Head of caudate nucleus (tissue), 42 donors: ENCODE measurements at places on chromosomes 3 and 15.

GRCh38 chr3:182983876-182984275 lies 3.5 kb upstream of the DCUN1D1 start:
- DNase-seq = no peak

DNA sequence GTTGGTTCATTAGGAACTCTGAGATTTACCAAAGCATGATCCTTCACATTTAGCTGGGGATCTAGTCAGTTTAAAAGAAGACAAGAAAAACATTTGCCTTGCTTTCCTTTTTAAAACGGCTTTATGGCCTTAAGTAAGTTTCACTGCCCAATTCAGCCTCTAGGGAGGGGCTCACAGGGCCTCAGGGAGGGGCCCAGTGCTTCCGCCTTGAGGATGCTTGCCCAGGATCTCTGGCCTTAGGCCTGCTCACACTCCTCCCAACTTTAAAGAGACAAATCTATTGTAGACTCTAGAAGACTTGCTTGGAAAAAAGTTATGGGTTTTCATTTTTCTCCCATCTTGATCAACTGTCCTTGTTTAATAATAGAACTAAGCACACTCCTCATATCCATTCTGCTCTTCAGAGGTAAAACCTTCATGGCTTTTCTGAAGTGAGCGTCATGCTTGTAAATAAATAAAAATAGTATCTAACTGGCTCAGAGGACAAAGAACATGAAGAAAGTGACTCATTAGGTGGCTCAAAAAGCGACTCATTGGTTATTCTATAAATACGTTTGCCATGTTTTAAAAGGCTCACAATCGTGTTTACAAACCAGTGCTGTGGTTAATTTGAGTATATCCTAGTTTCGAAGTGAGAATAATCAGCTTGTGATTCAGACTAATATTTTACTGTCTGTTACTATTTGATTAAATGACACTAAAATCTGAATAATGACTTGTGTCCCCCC lies 13.7 kb downstream of the PDHB start:
- DNase-seq = no peak

DNA sequence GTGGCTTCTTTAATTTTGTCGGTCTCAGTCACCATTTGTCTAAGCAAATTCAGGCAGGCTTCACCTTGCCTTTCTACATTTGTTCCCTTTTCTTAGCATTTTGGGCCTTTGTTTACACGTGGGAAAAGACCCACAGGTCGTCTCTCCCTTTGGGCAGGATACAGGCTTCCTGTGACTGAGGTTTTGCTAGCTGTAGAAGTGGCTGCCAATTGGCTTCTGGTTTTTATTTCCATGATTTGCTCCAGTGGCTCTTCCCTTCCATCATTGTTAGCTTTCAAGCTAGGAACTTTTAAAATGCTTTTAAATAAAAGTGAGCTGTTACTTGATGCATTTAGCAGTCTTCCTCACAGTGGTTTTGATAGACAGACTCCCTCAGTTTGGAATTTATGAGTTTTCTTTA lies 37.3 kb downstream of the MLH1 start:
- DNase-seq = no peak

GRCh38 chr15:56619887-56620286 lies 113.4 kb downstream of the ZNF280D start:
- DNase-seq = no peak

DNA sequence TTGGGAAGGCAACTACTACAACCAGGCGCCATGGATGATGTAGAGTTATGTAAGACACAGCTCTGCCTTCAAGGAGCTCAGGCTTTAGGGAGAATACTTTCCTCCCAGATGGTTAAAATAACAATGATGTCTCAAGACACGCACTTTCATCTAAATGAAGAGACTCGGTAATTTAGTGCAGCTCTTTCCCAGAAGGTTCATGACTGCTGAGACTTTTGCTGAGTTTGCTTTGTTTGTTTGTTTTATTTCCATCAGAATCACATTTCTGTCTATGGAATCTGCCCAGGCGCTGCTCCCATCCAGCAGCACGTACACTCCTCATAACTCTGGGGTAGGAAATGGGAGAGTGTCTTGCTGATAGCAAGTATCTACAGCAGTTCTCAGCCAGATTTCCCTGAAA lies 33.9 kb upstream of the MEX3B start:
- DNase-seq = no peak

GRCh38 chr15:62561059-62561519 lies 396.0 kb upstream of the C2CD4B start:
- DNase-seq = no peak

GRCh38 chr3:27326629-27327545 lies 42.3 kb downstream of the NEK10 start:
- DNase-seq = no peak

- no peak for DNase-seq
These were observed 150.9 kb downstream of the IMPG2 start for GRCh38 chr3:101169516-101169915.

- peak; percentile 29 for DNase-seq
These were observed 98.6 kb upstream of the ABHD17C start for GRCh38 chr15:80596521-80596976.

DNA sequence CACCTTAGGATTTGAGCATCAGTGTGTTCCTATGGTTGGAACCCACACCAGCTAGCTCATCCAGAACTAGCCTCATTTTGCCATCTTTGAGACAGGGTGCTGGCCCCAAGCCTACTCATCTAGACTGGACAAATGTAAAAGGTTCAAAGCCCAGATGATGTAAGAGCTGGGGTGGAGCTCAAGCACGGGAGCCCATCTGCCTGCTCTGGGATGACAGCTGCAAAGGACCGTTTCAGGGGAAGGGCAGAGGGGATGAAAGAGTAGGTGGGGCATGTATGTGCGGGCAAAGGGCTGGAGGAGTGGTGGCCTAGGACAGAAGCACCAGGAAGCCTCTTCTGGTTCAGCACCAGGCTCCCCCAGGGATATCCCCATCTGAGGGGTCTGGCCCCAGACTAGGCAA lies 15.8 kb downstream of the CLK3 start:
- no peak for DNase-seq

GRCh38 chr3:52973806-52974205 lies 72.1 kb downstream of the SFMBT1 start:
- no peak for DNase-seq

GRCh38 chr3:153372326-153372725 lies 210.3 kb downstream of the RAP2B start:
- DNase-seq = no peak

DNA sequence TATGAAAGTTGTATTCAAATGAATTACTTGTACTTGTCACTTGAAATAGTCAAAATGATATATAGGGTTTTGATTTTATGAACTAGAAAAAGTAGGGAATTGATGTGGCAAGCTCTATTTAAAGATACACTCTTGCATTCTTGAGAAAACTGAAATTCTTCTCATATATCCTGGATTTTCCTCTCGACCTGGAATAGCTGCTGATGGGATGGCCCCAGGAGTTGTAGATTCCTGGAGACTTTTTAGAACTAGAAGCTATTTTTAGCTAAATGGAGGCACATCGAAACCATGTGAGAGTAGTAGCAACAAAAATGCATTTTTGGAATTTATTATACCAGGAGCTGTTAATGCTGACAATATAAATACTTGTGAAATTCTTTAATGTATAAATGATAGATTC lies 125.9 kb downstream of the LEKR1 start:
- DNase-seq = no peak

DNA sequence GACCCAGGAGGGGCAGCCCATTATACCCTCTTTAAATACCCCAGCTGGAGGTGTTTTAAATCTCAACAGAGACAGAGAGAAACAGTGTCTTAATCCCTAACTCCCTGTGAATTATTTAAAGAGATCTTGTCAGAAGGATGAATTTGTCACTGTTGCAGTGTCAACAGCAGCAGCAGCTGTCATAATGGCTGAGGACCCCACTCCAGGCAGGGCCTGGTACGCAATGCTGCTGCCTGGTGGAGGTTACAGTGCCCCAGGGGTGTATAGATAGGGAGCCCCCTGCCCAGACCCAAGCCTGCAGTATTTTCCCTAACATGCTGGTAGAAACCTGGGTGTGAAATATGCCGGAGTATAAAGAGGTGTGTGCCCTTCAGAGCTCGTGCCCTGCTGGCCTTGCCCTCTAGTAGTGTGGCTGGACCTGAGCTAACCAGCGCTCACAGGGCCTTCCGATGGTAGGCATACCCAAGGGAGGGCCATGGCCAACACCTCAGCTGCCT lies 143.0 kb downstream of the EPHB1 start:
- DNase-seq = no peak

DNA sequence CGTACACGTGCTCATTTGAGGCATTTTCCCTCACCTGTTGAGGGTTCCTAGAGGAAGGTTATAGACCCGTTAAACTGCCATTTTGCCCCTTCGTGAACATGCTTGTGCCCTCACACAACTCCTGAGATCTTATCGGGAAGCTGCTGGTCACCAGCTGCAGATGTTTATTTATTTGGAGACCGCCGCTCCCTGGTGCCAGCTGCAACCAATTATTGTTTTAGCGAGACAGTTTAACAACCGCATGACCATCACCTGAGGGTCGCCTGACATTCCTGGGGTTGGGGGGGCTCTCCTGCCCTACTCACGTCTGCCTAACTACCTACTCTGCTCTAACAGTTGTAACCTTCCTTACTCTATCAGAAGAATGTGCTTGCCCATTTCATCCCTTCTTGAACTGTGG lies 292.5 kb downstream of the MCTP2 start:
- DNase-seq = no peak

GRCh38 chr3:120816728-120817127 lies 74.2 kb downstream of the GTF2E1 start:
- no peak for DNase-seq

- DNase-seq = no peak
These were observed 331.1 kb downstream of the CHST2 start for GRCh38 chr3:143450632-143451031.

DNA sequence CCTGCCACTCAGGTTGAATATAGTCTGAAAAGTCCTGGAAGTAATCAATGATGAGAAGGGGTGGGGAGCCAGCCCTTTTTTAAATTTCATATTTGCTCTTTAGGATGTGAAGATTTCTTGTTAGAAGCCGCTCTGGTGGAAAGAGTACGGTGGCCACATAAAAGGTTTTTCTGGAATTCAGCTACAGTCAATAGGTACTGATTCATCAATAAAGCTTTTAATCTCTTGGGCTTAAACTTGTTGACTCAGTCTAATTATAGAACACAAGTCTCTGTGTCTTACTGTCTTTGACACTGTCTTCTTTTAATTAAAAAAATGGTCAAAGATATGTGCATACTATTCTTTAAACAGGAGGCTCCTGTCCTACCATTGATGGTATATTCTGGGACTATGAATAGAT lies 99.9 kb upstream of the TP63 start:
- no peak for DNase-seq

- DNase-seq = peak; percentile 87
These were observed 80.3 kb downstream of the CPN2 start for GRCh38 chr3:194270627-194271459.

DNA sequence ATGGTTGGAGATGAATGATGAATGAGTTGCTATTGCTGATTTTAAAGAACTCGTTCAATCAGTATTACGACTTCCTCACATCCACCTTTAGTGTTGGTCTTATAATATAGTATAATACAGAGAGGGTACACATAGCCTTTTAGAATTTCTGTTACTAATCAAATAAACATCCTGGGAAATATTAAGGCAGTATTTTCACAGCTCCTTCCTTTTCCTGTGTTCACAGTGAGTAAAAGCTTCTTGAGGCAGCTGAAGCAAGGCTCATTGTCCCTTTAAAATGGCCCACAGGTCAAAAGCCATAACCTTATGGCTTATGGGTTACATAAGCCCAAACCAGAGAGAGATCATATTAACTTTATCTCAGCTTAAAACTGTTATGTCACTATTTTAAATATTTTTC lies 1.3 kb upstream of the BTLA start:
- no peak for DNase-seq
